CD4-positive, alpha-beta memory T cell (primary cell): ENCODE measurements at places on chromosomes 3 and 15.

GRCh38 chr3:61863579-61863978, 302.2 kb downstream of the PTPRG start:
- DNase-seq = no peak

- no peak for DNase-seq
Measured at GRCh38 chr3:27589795-27590194, 105.6 kb upstream of the SLC4A7 start.

DNA sequence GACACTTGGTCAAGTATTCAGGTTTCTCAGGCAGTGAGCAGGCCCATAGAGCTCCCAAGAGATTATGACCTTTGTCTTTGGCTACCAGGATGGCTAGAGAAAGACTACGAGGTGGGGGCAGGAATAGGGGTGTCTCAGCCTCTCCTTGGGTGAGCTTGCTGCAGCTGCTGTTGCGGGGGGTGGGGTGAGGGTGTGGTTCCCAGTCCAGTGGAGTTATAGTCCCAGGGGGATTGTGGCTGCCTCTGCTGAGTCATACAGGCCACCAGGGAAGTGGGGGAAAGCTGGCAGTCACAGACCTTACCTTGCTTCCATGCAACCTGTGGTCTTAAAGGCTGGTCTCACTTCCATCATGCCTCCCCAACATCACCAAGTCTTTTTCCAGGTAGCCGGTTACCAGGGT, 31.7 kb downstream of the ATP2C1 start:
- no peak for DNase-seq

DNA sequence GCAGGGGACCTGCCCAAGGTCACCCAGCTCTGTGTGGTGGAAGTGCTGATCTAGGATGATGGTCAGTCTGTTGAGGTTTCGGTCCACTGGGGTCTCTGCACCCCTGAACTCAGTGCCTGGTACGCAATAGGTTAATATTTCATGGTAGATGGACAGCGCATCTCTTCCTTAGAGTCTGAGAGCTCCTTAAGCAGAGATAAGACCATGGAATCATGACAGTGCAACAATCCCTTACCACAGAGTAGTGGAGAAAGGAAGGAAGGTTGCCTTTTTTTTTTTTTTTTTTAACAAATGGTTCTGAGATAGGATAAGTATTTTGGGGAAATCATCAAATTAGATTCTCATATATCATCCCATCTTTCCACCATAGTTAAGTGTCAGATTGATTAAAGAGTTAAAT, 79.8 kb upstream of the SLC6A1 start:
- DNase-seq = no peak

DNA sequence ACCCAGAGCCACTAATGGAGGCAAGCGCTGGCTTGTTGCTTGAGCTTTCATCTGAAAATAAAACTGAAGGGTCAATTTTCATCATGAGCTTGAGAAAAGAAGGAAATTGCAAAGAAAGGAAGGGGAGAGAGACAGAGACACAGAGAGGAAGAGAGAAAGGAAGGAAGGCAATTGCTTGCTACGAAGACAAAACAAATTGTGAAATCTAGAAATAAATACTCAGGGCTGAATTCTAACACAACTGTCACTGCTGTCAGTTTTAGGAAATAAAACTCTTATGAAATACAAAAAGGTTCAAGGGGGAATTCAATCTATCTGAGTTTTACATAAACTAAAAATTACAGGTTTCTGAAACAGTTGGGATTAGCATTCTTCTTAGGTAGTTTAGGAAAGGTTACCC, 36.7 kb downstream of the FOXP1 start:
- no peak for DNase-seq
